ENCODE measurements at places on chromosomes 7 and 10.

GRCh38 chr10:77291596-77292505 lies 345.8 kb downstream of the KCNMA1 start:
- DNase-seq = no peak

DNA sequence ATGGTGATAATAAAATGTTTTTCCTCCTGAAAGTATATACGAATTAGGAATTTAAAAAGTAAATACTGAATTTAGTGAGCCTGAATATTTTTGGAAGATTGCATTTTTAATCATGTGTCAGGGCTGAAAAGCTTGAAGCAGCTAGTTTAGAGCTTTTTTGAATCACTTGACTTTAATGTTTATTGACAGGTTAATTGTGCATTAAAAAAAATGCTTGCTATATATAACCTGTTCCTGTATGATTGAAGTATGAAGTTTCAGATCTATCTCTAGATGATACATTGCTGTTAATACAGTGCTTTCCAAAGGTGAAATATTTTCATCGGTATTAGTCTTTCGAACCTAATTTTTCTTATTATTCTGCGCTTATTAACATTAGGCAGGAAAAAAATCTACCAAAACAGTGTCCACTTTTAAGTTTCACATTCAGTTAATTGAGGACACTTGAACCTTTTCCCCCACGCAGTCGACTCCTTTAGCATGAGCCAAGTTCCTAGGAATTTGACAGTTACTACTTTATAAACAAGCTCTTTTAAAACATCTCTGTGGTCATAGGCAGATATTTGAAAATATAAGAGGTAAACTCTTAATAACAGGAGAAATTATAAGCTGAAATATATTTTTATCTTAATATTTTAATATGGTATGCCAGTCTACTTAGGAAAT lies 187.1 kb downstream of the MLLT10 start:
- no peak for DNase-seq

DNA sequence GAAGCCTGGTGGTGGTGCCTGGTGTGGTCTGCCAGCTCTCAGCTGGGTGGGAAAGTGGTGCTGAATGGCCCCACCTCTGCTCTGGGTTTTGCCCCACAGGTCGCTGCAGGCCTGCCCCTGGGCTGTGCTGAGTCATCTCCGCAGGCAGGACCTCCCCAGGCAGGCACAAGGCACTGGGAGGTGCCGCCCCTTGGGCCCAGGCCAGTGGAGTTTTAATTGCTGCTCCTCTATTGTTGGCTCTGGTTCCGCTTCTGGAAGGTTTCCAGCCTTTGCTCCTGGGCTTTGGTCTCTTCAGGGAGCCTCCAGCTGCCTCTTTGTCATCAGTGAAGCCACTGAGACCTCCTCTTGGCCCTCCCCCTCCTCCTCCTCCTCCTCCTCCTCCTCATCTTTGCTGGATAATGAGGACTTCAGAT lies 180.3 kb upstream of the GRB10 start:
- DNase-seq = no peak

DNA sequence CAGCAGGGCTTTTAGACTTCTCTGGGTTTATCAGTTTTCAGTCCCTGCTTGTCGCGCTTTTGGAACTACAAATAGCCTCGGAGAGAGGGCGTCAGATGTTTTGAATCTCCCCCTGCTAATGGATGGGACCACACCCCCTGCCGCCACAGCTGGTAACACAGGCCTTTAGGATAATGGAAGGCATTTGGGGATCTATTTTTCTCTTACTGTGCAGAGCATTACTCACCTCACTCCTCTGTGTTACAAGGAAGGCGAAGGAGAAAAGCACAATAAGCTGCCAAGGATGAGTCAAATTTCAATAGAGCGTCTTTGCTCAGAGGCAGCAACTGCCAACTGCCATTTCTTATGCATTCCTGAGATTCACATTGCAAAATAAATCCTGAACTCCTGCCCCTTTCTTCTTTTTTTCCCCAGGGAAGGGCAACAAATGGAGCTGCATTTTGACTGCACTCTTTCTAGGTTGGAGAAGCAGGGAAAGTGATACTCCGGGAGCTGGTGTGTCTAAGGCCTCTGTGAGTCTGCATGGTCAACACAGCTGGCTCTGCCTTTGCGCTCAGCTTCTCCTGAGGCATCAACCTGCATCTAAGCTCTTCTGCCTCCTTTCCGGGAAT lies 31.5 kb upstream of the SMNDC1 start:
- DNase-seq = no peak

DNA sequence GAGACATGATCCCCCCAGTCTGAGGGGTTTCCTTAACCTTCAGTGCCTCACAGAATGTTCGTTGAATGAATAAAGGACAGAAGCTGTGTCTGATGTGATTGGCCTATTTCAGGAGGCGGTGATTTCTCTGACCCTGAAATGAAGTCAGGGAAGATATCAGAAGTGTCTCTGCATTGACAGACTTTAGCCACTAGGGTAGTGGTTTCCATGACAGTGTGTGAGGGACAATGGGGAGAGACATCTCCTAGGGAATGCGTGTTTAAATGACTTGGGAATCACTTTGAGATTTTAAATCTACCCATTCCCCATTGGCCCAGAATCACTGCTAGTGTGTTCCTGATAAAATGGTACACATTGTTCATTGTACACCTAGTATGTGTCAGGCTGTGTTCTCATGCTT lies 132.0 kb downstream of the CFAP58 start:
- DNase-seq = no peak

DNA sequence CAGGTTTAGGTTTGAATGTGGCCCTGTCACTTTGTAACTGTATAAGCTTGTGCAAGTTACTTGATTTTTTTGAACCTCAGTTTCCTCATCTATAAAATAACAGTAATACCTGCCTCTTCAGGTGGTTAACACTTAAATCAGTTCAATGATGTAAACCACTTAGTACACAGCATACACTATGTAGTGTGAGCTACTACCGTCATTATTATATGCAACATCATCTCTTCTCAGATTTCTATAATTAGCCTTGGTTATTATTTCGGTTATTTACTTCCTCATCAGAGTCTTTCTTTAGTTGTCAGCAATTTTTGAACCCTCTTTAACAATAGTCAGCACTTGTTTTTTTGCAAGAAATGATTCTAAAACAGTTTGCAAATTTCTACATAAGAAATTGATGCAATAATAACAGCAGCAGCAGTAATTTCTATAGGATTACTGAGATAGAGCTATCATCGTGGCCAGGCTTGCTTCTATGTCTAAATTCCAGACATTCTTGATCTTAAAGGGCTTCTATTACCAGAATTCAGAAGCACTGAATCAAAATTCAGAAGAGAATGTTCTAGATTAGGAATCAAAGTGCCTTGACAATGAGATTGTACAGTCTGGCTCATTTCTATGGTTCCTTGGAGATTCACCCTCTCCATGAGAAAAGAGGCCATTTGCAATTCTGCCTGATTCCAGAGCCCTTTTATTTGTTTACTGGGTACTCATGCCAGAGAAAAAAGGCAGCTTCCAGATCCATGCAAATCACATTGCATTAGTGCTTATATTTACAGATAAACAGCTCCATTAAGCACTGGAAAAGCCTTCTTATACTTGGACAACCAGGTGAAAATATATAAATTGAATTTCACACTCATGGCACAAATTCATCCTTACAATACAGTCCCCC lies 25.0 kb upstream of the WDR11 start:
- DNase-seq = no peak

GRCh38 chr10:128695931-128696330 lies 569.7 kb upstream of the MKI67 start:
- DNase-seq = no peak

DNA sequence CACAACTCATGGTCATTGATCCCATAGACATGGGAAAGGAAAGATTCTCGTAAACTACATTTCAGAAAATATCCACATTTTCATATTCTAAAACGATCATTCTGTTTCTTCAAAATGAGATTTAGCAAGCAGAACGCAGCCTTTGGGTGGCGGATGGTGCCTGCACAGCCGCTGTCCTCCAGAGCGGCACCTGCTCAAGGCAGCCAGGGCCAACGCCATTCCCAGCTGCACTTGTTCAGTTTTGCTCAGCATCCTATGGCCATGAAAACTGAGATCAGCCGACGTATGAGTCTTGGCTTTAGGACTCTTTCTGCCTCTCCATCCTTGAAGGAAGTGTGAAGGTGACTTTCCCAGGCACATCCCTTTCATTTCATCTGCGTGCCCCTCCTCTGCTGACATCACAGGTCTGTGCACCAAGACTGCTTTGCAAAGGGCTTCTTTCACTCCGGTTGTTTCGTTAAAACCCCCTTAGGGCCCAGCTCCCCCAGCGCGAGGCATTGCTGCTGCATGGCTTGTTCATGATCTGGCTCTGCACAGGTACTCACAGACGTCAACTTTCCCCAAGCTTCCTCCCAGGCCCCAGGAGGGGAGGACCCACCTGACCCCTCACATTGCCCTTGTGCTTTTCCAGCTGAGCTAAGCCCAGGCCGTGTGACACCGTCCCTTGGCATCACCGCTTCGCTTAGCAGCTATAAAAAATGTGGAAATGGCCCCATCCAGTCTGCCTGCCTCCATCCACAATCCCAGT lies 37.2 kb downstream of the TCERG1L start:
- DNase-seq = no peak

DNA sequence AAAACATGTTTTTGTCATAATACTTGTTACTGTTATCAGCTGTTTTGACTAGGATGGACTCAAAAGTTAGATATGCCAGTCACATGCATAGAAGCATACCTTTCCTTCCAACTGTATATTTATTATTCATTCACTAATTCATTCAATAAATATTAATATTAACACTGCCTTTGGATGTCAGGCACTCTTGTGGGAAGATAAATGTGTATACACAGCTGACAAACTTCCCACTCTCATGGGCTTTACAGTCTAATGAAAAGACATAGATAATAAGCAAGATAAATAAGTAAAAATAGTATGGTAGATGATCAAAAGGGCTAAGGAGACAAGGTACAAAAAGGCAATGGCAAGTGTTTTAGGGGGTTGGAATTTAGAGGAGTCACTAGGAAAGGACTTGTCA lies 180.1 kb upstream of the SMIM30 start:
- no peak for DNase-seq

DNA sequence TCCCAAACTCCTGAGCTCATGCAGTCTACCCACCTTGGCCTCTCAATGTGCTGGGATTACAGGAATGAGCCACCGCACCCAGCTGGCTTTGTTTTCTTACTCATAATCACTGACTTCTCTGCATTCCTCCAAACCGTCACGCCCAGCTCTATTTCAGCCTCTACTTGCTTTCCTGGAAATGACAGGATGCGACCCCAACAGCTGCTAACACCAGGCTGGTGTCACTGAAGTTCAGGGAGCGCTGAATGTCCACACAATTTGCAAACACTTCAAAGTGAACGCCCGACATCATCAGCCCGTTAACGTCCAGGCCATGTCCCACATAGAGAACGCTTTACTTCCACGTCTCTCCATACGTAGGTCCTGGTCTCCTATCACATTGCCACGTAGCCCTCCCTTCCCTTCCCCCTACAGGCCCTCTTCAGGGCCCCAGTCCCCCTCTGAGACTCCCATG lies 12.8 kb upstream of the PROSER2 start:
- DNase-seq = no peak

DNA sequence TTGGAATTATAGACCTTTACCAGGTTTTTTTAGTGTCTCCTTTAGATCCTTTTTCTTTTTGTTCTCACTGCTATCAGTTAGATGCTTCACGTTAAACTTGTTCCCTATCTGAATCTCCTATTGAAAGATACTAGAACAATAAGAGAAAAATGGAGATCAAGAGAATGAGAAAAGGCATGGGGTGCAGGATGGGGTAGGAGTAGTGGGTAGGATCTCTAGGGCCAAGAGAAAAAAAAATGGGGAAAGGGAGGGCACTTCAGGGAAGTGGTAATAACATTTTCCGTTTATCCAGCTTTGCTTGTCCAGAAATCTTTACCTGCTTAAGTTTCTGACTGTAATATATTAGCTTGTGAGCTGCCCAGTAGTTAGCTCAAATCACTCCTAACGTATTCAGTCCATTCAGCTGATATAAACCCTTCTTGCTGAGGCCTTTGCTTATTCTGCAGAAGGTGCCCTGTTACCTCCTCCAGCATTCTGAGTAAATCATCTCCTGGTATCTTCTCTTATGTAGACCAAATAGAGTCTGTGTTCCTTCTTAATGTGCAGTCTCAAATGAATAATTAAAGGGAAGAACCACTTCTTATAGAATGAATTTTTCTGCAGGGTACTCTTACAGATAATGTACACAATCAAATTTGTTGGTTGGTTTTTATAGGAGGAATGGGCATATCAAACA lies 69.7 kb downstream of the ZNRF2 start:
- DNase-seq = no peak

- no peak for DNase-seq
Measured at GRCh38 chr10:116105264-116105663, 167.7 kb downstream of the GFRA1 start.

GRCh38 chr10:46037107-46037825 lies 6.8 kb upstream of the NCOA4 start:
- no peak for DNase-seq

GRCh38 chr7:36188906-36189305 lies 35.9 kb downstream of the EEPD1 start:
- DNase-seq = no peak

DNA sequence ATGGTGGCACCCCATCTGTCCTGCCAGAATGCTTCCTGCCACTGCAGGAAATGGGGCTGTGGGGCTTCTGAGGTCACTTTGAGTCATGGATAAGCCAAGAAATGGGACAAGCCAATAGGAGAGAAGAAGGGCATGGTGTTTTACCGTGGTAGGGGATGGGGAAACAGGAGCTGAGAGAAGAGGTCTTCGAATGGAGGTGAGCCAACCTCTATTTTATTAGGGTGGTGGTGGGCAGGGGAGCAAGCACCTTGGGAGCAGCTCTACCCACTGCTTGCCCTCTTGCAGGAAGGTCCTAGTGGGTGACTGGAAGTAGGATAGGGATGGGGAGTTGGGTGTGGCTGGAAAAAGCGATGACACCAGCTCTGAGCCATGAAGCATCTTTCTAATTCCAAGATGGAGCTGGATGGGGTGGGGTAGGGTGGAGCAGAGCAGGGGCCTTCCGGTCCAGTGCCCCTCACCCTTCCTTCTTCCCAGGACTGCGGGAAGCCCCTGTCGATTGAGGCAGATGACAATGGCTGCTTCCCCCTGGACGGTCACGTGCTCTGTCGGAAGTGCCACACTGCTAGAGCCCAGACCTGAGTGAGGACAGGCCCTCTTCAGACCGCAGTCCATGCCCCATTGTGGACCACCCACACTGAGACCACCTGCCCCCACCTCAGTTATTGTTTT lies 9.1 kb downstream of the ZYX start:
- DNase-seq = no peak

- peak; percentile 50 for DNase-seq
Measured at GRCh38 chr10:15433850-15434537, 62.9 kb upstream of the FAM171A1 start.

- DNase-seq = peak; percentile 17
Measured at GRCh38 chr7:87875151-87876039, 765 bp downstream of the SLC25A40 start.
